Fibroblast of skin of right biceps (primary cell): ENCODE measurements at places on chromosomes 3 and 15.
A peak's percentile ranks its signal among the peaks of the same experiment; 100 is the strongest.

DNA sequence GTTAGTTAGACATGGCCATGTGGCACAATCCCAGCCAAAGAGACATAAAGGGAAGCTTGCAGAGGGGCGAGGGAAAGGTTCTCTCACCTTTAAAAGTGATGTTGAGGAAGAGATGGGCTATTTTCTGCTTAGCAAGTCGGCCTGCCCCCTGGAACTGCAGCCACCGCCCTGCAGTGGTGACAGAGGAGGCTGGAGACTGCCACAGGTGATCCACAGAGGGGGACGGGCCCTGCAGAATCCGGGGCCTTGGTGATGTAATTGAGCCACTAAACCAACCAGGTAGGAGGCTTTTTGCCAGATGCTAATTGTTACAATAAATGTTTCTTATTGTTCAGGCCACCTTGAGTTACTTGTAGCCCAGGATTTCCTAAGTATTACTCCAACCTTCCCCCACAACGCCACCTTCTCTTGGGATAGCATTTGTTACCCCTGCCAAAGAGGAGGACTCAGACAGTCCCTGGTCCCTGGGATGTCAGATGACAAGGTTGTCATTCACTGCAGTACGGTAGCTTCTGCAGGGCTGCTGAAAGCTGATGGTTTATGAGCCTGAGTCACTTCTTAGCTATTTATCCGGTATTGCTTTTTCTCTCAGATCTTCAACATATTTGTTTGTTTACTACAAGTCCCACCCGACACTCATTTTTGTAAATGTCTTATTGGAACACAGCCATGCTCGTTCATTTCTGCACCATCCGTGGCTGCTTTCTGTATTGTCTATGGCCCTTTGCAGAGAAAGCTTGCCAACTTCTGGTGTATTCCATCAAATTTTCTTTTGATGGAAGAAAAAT is 63.3 kb upstream of the SEC61A1 start:
- no peak for DNase-seq

GRCh38 chr3:72661115-72661457 is 187.2 kb downstream of the SHQ1 start:
- peak; percentile 56 for DNase-seq

- DNase-seq: peak; percentile 47
These were observed 55.8 kb upstream of the NR2F2 start for GRCh38 chr15:96274698-96275097.

GRCh38 chr3:8775181-8775580 is 5.8 kb upstream of the OXTR start:
- peak; percentile 66 for DNase-seq

- DNase-seq: peak; percentile 70
These were observed 55.3 kb downstream of the ADAMTSL3 start for GRCh38 chr15:83709241-83709640.

- no peak for DNase-seq
These were observed 446.1 kb upstream of the RARB start for GRCh38 chr3:24981924-24982323.

GRCh38 chr3:62774221-62774620 is 101.0 kb downstream of the CADPS start:
- DNase-seq: peak; percentile 50

DNA sequence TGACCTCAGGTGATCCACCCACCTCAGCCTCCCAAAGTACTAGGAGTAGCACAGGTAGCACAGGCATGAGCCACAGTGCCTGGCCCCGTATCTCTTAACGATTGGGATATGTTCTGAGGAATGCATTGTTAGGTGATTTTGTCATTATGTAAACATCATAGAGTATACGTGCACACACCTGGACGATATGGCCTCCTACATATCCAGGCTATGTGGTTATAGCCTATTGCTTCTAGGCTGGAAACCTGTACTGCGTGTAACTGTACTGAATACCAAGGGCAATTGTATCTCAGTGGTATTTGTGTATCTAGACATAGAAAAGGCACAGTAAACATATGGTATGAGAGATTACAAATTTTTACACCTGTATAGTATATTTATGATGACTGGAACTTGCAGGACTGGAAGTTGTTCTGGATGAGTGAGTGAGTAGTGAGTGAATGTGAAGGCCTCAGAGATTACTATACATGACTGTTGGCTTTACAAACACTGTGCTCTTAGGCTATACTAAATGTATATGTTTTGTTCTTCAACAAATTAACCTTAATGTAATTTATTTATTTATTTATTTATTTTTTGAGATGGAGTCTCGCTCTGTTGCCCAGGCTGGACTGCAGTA is 120.7 kb downstream of the MBNL1 start:
- no peak for DNase-seq
